ENCODE measurements at places on chromosomes 7 and 10.

- DNase-seq: no peak
Observed at GRCh38 chr10:129194181-129194870, 272.7 kb upstream of the MGMT start.

DNA sequence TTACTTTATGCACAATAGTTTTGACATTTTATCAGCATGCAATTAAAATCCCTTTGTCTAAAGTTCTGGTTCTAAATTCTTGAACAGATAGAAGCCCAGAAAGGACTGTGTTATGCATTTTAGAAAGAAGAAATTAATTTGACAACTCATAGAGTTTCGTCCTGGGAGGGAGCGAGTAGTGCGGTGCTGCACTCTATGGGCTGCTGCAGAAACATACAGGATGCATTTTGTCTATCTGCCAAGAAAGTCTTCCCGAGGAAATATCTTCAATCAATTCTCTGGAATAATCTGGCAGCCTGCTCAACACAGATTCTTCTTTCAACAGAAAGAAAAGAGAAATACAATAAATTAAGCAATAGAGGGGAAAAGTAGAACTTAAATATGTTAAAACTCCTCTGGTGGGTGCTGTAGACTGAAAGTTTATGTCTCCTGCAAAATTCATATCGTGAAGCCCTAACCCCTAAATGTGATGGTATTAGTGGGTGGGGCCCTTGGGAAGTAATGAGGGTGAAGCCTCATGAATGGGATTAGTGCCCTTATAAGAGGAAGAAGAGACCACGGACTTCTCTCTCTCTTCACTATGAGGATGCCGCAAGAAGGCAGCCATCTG is 39.0 kb upstream of the IFRD1 start:
- DNase-seq: peak; percentile 28

- no peak for DNase-seq
Observed at GRCh38 chr7:91085175-91085574, 179.1 kb upstream of the FZD1 start.

GRCh38 chr7:127417346-127417745 is 24.8 kb upstream of the ZNF800 start:
- no peak for DNase-seq

DNA sequence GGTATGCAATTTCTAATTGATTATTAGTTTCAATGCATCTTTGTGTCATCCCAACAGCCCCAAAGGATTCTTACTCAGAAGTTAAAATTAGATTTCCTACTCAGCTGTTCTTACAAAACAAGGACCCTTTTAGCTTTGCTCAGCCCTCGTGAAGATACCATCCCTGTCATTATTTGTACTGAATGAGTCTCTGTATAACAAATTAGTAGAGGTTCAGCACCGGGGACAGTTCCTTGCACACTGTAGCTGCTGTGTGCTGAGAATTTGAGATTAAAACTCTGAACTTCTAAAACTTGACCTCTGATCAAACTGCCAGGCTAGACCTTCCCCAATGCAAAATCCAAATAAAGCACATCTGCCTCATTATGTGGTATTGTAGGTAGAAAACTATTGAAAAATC is 299.1 kb downstream of the LHFPL3 start:
- no peak for DNase-seq

DNA sequence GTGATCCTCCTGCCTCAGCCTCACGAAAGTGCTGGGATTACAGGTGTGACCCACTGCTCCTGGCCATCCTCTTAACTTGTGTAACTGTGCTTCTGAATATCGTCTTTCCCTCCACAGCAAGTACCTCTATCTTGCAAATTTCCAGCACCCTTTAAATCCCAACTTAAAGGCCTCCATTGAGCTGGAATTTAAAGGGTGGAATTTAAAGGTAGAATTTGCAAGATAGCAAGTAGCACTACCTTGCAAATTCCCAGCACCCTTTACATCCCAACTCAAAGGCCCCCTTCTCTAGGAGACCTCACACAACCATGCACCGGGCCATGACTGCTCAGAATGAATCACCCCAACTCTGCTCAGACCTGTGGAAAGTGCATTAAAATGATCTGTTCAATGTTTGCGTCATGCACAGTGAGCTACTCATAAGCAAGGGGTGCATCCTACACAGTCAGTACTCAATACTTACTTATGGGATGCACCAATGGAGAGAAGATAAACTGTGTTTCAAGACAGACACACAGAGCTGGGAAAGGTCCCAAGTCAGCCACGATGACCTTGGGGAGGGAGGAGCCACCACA is 17.8 kb upstream of the SDK1 start:
- no peak for DNase-seq

- no peak for DNase-seq
Observed at GRCh38 chr7:45625067-45625466, 50.9 kb downstream of the ADCY1 start.

- DNase-seq: no peak
Observed at GRCh38 chr7:30391806-30392205, 86.8 kb downstream of the NOD1 start.

- no peak for DNase-seq
Observed at GRCh38 chr10:3033925-3034324, 33.4 kb upstream of the PFKP start.

DNA sequence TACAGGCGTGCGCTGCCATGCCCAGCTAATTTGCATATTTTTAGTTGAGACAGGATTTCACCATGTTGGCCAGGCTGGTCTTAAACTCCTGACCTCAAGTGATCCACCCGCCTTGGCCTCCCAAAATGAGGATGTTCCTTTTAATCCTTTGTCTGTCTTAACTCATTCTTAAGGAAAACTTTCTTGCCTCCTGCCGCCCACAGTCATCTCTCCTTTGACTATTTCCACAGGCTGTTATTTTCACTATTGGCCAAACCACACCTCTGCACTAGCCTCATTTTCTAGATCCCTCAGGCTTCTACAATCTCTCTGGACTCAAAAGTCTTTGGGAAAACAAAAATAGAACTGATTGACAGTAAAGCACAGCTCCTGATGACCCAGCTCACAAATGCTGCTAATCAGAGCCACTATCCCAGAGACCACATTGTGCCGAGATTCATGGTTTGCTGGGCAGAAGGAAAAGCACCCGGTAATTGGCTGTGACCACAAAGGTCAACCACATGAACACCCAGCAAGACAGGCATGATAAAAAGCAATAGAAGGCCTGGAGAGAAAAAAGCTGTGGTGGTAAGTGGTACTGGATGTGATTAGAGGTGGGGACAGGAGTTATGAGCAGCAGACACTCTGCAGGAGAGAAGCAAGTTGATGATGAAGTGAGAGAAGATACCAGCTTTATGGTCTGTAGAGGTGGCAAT is 44.1 kb upstream of the ZNRF2 start:
- DNase-seq: no peak

DNA sequence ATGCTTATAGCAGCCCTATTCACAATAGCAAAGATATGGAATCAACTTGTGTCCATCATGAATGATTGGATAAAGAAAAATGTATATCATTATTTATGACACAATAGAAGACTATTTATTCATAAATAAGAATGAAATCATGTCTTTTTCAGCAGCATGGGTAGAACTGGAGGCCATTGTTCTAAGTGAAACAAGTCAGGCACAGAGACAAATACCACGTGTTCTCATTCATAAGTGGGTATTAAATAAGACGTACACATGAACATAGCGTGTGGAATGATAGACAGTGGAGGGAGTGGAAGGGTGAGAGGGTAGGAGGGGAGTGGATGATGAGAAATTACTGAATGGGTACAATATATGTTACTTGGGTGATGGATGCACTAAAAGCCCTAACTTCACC is 762.4 kb downstream of the REEP3 start:
- DNase-seq: no peak

DNA sequence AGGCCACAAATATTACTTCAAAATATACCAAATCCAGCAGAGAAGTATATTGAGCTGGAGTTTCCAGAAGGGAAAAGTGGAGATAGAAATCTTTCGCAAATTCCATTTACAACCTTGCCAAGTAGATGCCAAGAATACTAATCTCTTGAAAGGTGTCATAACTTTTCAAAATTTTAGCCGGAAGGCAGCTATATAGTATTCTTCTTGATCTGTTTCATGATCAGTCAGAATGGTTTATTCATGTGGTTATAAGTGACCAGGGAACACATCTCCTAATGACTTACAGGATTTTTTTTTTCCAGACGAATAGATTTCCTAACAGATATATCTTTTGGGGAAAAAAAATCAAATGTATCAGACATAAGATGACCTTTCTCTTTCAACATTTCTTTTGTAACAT is 270.7 kb downstream of the TSPAN12 start:
- no peak for DNase-seq

GRCh38 chr10:101272229-101272868 is 43.1 kb upstream of the LBX1 start:
- peak; percentile 15 for DNase-seq

- no peak for DNase-seq
Observed at GRCh38 chr10:13890233-13891127, 303.7 kb downstream of the PRPF18 start.

- no peak for DNase-seq
Observed at GRCh38 chr10:58618158-58618676, 105.5 kb downstream of the BICC1 start.

- no peak for DNase-seq
Observed at GRCh38 chr7:31133497-31133896, 81.4 kb downstream of the ADCYAP1R1 start.

- DNase-seq: no peak
Observed at GRCh38 chr10:53977267-53977666, 823.8 kb downstream of the PCDH15 start.

DNA sequence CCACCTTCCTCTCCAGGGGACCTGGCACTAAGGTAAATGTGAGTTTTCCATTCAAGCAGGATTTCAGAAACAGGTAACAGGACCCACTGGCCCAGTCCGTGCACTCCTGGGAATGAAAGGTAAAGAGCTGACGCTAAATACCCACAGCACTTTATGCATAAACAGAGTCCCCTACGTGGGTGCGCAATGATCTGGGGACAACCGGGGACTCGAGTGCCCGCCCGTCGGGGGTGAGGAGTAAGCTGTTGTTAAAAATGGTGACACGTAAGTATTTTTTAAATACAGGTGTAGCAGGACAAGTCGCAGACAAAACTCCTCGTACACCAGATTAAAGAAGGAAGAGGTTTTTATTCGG is 47.2 kb upstream of the PPP2R2D start:
- no peak for DNase-seq

DNA sequence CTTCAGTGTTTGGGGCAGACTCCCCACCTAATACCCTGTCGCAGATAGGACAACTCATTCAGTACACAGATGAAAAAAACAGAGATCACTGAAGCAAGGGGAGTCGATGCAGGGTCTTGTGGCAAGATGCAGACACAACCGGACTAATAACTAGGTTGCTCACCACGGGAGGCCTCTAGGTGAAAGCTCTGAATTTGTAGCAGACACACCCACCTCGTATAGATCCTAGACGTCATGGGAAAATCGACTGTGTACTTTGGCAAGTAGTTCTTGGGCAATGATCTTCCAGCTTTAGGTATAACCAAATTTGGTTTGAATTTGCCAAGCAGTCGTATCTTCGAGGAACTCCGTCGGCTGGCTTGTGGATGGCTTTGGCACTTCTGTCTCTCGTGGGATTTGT is 88.1 kb downstream of the TCF7L2 start:
- DNase-seq: no peak

- DNase-seq: no peak
Observed at GRCh38 chr10:44977287-44978212, 1.1 kb downstream of the DEPP1 start.

DNA sequence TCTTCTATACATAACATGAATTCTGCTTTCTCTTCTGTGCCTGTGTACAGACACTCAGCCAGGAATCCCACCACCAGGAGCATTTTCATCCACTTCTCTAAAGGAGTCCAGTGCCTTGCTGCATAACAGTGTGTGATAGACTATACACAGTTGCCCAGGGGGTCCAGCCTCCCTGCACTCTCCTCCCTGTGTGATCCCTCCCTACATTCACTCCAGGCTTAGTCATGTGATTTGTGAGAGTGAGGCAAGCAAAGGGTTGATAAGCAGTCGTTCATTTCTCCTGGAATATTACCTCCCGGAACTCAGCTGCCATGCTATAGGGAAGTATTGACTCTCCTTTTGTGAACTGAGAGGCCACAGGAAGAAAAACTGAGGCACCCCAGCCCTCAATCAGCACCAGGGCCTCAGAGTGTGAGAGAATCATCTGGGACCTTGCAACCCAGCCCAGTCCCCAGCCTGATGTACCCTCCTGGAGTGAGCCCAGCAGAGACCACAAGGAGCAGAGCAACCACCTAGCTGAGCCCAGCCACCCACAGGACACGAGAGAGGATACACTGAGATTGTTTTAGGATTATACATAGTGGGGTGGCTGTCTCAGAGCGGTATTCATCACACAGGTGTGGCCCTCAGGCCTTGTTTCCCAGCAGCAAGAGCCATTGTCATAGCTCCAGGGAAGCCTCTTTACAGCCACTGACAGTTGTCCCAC is 45.0 kb upstream of the EEPD1 start:
- no peak for DNase-seq

GRCh38 chr10:62540389-62540788 is 166.2 kb downstream of the ZNF365 start:
- no peak for DNase-seq

- no peak for DNase-seq
Observed at GRCh38 chr7:28686418-28686800, 271.7 kb downstream of the TRIL start.

- no peak for DNase-seq
Observed at GRCh38 chr7:42025635-42026375, 211.2 kb downstream of the GLI3 start.

GRCh38 chr10:97822261-97822687 is 27.4 kb upstream of the GOLGA7B start:
- no peak for DNase-seq

DNA sequence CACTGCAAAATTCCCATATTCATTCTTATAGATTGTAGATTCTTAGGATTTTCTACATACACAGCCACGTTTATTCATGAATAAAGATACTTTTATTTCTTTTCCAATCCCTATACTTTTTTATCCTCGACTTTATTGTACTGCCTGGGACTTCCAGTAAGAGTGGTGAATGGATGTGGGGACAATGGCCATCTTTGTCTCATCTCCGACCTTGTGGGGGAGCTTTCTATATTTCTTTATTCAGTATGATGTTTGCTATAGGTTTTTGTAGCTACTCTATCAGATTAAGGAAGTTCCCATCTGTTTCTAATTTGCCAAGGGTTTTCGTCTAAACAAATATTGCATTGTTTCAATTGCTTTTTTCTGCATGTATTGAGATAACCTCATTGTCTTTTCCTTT is 184.3 kb downstream of the FOXP2 start:
- DNase-seq: no peak

DNA sequence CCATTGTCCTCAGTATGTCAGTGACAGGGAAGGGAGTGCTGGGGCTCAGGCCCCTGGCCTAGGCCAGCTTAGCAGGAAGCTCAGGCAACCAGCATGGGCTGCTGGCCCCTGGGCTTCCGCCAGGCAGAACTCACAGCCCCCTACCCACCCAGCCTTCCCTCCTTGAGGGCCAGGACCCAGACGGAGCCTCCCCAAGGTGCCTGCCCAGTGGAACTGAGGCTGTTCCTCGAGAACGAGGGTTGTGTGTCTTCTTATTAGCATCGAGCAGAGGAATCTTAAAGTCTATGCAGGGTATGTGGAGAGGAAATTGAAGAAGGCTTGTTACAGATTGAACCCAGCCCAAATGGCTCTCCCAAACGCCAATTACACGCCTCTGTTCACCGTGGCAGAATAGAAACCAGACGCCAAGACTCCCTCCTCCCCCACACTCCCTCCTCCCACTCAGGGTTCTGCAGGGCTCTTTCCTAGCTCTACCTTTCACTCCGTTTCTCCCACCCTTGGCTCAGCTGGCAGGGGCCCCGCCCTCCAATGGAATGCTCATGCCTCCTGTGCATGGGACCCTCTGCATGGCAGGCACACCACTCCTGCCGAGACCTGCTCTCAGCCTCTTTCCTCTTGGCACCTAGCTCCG is 134.4 kb downstream of the ZMIZ1 start:
- no peak for DNase-seq
